GM12864 (cell line): ENCODE measurements at places on chromosomes 13 and 19.

DNA sequence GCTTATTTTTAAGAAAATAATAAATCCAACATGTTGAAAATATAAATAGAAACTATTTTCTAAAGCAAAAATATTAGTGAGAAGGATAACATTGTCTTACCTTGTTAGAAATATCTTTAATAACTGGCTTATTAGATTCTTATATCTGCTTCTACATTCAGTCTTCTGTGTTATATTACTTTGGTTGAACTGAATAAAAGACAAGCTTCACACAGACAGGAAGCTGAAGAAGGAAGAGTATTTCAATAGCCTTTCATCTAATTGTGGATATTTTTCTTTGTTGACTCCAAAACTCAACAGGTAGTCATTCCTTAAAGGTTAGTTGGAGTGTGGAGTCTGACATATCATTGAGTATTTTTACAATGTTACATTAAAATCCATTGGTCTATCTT, 10.9 kb downstream of the SETDB2 start:
- no peak for DNase-seq

GRCh38 chr13:44732503-44733098, 156.5 kb upstream of the TSC22D1 start:
- no peak for DNase-seq

GRCh38 chr19:58555920-58556621, 1.2 kb upstream of the CHMP2A start:
- DNase-seq, result no peak

GRCh38 chr13:111852725-111853518, 214.0 kb upstream of the SOX1 start:
- DNase-seq, result no peak

- no peak for DNase-seq
These were observed at the start of gene GEMIN7 for GRCh38 chr19:45079063-45079910. Gene GEMIN7 (plus strand): TSS chr19:45079260. CDS start chr19:45090115, 10,855 bp downstream.
